BJ (cell line): ENCODE measurements at places on chromosomes 1 and 21. TPM values are rescaled to one million over a fixed set of nuclear protein-coding genes. Genes with fewer than 3 reads are reported as not detected.

Gene SPRR5
- polyA plus RNA-seq: not detected in 2 replicates

- DNase-seq: no peak
These were observed 1.2 kb downstream of the HJV start for GRCh38 chr1:146020058-146021049.

DNA sequence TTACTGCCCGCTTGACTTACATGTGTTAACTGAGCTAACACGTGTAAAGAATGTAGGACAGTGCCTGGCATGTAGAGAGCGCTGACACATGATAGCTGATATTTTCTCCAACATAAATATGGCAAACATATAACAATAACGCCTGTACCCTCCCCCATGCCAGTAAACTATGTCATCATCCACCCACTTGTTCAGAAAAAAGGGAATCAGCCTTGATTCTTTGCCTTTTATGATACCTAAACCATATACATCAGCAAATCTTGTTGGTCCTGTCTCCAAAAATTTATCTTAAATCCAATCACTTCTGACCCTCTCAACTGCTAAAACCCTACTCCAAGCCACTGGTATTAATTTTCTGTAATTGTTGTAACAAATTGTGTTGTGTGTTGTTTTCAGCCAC, 1.1 kb upstream of the ZNF692 start:
- no peak for DNase-seq

- no peak for DNase-seq
These were observed 128.7 kb downstream of the CRYAA start for GRCh38 chr21:43297391-43297981.

DNA sequence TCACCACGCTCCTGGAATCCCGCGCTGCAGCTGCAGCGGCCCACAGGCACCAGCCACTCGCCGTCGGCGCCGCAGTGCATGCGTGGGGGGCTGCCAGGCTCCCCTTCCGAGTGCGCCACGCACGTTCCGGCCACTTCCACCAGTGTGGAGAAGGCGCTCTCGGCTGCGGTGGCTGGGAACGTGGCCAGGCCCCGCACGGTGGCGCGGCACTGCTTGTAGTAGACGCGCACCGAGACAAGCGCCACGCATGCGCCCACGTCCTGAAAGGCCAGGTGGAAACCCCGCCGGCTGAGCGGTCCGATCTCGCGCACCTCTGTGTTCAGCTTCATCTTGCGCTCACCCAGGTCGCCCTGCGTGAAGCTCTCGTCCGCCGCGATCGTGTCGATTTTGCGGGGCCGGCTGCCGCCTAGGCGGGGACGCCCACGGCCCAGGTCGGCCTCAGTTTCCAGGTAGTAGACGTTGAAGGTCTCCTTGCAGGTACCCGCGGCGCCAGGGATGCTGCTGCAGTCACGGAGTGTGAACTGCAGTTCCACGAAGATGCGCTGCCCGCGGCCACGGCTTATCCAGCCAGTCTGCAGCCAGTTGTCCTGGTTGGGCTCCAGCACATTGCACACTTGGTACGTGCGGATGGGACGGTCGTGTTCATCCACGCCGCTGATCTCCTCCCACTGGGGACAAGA, 3.4 kb downstream of the EPHA10 start:
- no peak for DNase-seq

Gene SLC44A3
- 1.1 and 2.1 TPM in 2 replicates for polyA plus RNA-seq

Gene RNU1-3
- polyA plus RNA-seq: not detected in 2 replicates

GRCh38 chr1:104073463-104073902, 323.8 kb downstream of the AMY1C start:
- DNase-seq: no peak

- no peak for DNase-seq
These were observed 466.8 kb downstream of the DSCAM start for GRCh38 chr21:40379881-40380810.

- DNase-seq: no peak
These were observed 37.5 kb upstream of the GOLT1A start for GRCh38 chr1:204251286-204251685.

DNA sequence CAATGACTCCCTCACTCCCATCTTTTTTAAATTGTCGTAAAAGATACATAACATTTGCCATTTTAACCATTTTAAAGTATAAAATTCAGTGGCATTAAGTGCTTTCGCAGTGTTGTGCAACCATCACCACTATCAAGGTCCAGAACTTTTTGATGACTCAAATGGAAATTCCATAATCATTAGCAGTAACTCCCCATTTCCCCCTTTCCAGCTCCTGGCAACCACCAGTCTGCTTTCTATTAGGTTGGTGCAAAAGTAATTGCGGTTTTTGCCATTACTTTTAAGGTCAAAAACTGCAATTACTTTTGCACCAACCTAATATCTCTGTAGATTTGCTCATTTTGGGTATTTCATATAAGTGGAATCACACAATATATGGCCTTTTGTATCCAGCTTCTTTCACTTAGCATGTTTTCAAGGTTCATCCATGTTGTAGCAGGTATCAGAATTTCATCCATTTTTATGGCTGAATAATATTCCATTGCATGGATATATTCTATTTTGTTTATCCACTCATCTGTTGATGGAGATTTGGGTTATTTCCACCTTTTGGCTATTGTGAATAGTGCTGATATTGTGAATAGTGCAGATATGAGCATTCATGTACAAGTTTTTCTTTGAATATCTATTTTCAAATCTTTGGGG, 159.7 kb downstream of the HIVEP3 start:
- DNase-seq: peak; percentile 52

DNA sequence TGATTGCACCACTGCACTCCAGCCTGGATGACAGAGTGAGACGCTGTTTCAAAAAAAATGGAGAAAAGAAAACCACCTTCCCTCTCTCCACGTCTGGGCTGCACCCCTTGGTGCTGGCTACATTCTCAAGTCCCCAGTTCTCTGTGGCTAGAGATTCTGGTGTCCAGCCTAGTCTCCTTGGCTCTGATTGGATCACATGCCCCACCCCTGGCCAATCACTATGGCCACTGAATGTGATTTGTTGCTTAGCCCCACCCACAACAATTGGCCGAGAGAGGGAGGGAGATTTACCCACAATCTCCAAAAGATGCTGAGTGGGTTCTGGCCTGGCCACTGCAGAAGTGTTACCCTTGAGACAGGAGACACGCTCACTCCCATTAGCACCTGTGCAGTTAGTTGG, 39.4 kb downstream of the FHAD1 start:
- DNase-seq: no peak

DNA sequence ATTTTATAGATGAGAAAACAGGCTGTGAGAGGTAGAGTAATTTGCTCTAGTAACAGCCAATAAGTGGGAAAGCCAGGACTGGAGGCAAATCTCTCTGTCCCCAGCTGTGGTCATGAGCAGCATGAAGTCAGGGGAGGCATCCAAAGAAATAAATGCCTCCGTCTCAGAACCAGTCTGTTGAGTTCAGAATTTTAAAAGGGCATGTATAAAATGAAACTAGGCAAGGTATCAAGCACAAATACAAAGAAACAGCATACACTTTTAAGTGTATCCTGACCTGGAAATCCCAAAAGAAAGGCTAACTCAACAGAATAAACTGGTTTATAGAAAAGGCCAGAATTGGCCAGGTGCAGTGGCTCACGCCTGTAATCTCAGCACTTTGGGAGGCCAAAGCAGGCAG, 120.0 kb upstream of the B3GALT2 start:
- DNase-seq: no peak

GRCh38 chr1:6461051-6461530, 4.9 kb downstream of the TNFRSF25 start:
- no peak for DNase-seq

Gene TAL1
- polyA plus RNA-seq: not detected in 2 replicates

DNA sequence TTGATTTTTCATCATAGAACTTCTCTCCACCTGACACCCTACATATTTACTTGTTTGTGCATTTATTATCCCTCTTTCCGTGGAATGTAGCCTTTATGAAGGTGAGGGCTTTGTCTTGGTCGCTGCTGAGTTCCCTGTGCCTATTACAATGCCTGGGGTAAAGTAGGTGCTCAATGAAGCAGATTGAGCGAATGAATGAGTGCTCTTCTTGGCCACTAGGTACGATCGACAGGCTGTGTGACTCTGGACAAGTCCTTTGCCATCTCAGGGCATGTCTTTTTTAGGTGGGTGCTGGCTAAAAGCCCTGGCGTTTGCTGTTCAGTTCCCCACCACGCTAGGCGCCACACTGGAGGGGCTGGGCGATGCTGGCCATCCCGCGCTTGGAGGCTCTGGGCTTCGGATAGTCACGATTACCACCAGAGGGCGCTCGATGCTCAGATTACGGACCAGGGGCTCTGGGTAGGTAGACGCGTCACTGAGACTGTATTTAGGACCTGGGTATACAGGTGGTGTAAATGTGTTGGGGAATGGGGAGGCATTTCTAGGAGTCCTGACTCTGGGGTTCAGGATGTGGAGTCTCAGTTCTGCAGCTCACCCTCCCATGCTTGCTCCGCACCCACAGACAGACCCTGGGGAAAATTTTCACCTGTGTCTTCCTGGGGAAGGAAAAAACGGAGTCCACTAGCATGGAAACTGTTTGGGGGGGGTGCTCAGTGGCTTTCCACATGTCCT, 71.0 kb upstream of the CSF3R start:
- DNase-seq: no peak

GRCh38 chr1:80217377-80217986, 1211.0 kb upstream of the ADGRL4 start:
- DNase-seq: no peak

- DNase-seq: no peak
These were observed 24.6 kb upstream of the PCBP3 start for GRCh38 chr21:45618846-45619485.

DNA sequence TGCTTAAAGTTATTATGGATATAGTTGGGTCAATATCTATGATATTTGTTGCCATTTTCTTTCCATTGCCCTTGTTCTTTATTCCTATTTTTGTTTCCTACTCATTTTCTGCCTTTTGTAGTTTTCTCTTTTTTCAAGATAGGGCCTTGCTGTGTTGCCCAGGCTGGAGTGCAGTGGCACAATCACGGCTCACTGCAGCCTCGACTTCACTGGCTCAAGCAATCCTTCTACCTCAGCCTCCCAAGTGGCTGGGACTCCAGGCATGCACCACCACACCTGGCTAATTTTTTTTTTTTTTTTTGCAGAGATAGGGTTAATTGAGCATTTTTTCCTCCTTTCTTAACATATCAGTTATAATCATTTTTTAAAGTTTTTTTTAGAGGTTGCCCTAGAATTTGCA, 92.7 kb downstream of the TOMM20 start:
- no peak for DNase-seq

- DNase-seq: no peak
These were observed 2.9 kb upstream of the ZNF496 start for GRCh38 chr1:247334378-247335133.

- no peak for DNase-seq
These were observed 7.1 kb upstream of the PHLDA3 start for GRCh38 chr1:201475915-201476669.

DNA sequence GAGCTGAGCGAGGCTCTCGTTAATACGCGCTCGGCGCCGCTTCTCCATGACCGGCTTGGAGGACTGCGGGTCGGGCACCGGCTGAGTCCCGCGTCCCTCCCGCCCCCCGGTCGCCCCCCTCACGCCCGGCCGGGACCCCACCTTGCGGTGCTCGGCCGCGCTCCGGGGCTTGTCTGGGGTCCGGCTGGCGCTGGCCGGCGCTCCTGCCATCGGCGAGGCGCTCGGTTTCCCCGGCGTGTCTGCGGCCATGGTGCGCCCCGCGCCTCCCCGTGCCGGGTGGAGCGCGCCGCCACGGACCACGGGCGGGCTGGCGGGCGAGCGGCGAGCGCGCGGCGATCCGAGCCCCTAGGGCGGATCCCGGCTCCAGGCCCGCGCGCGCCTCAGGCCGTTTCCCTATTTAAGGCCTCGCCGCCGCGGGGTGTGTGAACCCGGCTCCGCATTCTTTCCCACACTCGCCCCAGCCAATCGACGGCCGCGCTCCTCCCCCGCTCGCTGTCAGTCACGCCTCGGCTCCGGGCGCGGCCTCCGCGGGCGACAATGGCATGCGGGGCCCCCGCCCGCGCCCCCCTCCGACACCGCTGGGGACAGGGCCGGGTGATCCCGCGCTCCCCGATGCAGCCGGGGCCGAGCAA, at the start of gene HES4:
Gene HES4 (minus strand): TSS at position 373 of the 632 bp plus-strand sequence. CDS start 124 bp downstream, at position 249.
- DNase-seq: peak; percentile 53

DNA sequence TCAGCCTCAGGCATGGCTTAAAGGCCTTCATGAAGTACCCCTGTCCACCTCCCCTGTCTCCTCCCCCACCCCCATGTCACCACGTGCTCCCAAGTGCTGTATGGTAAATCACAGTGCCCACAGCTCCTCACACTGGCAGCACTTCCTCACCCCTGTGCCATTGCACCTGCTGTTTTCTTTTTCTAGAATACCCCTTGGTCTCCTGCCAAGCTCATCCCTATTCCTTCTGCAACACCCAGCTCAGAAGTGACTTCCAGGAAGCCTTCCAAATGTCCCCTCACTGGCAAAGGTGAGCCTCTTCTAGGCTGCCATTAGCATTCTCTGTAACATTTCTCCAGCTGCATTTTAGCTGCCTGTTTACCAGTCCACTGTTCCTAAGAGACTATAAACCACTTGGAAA, 9.4 kb downstream of the AKNAD1 start:
- DNase-seq: no peak

- no peak for DNase-seq
These were observed 97.4 kb downstream of the PRDM2 start for GRCh38 chr1:13797397-13797796.

Gene ZMYM1
- 7.0 and 12.5 TPM in 2 replicates for polyA plus RNA-seq

GRCh38 chr1:18943914-18944572, 12.4 kb downstream of the IFFO2 start:
- no peak for DNase-seq

- no peak for DNase-seq
These were observed 475 bp upstream of the NPPB start for GRCh38 chr1:11858968-11859871.

Gene RIIAD1
- polyA plus RNA-seq: not detected in 2 replicates

- no peak for DNase-seq
These were observed 56.8 kb downstream of the DESI2 start for GRCh38 chr1:244709476-244710368.

DNA sequence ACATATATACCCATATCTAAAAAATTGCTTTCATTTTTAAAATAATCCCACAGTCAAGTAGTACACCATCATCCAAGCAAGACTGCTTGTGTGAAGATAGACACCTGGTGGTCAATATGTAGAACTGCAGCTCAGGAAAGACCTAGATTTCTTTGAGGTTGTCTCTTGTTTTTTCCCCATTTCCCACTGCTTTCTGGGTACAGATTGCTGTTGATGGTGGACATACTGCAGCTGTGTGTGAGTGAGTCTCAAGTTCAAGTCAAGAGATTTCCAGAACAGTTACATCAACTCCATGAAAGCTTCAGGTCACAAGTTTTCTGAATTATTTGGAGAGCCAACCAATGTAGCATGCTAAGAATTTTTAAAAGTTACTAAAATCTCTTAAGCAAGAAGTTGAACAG, 306.4 kb downstream of the DUSP10 start:
- DNase-seq: no peak

- DNase-seq: no peak
These were observed 76.4 kb downstream of the DSCAM start for GRCh38 chr21:40770435-40771055.
